Astrocyte of the hippocampus (primary cell): ENCODE measurements at places on chromosomes 1 and 21.
A peak's percentile ranks its signal among the peaks of the same experiment; 100 is the strongest.

GRCh38 chr1:73040811-73041210 lies 758.5 kb upstream of the NEGR1 start:
- peak; percentile 12 for DNase-seq

DNA sequence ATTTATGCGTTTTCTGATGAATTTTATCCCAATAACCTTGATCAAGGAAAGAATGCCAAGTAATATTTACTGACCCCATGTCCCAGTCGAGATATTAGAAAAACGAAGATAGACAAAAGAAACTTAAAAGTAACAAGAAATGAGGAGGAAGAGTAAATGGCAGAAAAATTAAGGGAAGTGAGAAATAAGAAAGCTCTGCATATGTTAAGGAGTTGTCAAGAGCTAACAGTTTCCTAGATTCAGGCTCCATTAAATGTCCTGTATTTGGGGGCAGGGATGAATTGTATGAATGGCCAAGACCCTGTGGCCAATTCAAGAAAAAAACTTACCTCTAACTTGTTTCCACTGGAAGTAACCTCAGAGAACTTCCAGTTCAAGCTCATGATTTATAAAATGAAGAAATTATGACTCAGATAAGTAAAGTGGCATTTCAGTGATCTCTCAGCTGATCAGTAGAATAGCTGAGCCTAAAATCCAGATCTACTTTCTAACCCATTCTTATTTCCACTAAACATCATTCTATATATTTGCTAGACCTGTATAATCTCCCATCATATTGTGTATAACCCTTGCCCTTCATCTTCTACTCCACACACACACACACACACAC lies 73.2 kb downstream of the ZC3H11B start:
- DNase-seq = no peak

- DNase-seq = peak; percentile 88
Measured at GRCh38 chr1:34164771-34165391, at the start of gene CSMD2. Gene CSMD2 (minus strand): TSS chr1:34165230. CDS start chr1:34165097, 133 bp downstream.

GRCh38 chr1:243841507-243841906 lies 8.5 kb downstream of the AKT3 start:
- DNase-seq = peak; percentile 3

DNA sequence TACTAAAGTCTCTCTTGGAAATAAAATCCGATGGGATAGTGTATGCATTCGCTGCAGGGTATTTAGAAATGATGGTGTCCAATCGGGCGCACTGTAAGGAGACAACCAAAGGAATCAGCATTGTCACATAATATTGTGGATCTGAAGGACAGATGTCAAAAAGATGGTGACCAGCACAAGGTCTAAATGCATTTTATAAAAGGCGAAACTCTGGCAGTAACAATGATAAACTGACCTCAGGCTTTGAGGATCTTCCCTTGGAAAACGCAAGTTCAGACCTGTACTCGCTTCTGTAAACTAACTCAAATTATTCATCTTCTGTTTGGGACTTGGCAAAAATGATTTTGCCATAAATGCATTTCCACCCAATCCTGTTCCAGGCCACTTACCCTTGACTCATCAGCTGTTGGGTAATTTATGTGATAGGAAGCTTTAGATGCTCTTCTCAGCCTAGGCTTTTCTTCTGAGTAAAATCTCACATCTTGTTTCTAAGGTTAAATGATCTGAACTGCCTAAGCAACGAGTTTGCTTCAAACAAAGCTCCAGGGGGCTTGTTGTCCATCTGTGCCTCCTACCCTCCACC lies 33.8 kb downstream of the STPG1 start:
- no peak for DNase-seq

GRCh38 chr1:223045164-223045957 lies 97.7 kb downstream of the TLR5 start:
- DNase-seq = no peak

DNA sequence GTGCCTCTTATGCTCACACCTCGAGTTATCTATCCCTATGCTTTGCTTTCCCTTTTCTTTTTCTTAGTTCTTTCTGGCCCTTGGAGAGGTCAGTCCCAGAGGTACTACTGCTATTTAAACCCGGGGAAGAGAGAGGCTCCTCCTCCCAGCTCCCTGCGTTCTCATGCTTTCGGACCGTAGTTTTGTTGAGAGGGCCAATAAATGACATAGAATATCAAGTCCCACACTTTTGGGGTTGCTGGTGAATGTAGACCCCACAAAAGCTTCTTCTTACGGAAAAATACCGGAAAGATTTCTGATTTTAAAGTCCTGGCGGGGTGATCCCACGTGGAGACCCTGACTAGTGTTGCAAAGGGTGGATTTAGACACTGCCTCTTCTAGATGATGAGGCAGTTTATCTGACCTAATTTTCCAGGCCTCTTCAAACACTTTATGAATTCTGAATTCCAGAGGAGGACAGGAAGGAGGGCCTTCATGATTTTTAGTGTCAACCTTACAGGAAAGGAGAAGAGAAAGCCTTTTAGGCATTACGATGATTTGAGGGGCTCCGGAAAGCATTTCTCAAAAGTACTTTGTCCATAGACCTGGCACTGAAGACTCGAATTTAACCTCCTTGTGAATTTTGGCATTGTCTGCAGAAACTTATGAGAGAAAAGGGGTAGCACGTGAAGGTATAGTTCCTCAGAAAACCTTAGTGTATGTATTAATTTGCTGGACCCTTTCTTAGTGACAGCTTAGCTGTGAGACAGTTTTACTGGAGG lies 694 bp downstream of the TMEM167B start:
- peak; percentile 70 for DNase-seq

DNA sequence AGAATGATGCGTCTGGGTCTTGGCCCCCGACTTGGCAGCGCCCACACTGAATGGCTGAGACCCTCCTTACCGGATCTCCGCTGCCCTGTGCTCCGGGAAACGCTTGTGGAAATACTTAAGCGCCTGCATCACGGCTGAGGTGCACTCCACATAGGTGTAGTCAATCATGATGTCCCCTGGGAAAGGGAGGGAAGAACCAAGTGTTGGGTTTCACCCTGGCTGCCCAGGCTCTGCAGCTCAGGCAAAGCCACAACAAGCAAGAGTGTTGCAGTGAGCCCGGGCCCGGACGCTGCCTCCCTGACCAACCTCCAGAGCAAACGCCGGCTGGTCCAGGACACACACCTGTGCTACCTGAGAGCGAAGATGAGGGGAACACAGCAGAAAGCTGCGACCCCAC lies 21.5 kb upstream of the SPATC1L start:
- DNase-seq = no peak

DNA sequence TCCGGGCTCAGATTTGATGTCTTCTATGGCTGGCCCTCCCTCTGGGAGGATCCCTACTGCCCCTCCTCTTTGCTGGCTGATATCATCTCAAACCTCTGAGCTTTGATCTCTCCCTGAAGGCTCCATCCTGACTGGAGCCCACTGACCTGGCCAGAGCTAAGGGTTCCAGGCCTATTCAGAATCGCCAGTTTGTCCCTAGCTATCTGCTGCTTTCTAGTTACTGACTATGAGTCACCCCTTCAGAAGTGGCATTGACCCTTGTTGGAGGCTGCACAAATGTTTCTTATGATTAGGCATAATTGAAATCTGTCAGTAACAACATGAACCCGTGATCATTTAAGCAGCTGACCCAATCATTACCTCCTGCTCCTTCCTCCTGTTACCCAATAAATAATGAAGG lies 87.1 kb downstream of the ABCA4 start:
- DNase-seq = no peak

GRCh38 chr1:29880556-29880955 lies 644.2 kb downstream of the PTPRU start:
- DNase-seq = no peak

GRCh38 chr1:10353282-10353681 lies 45.6 kb upstream of the PGD start:
- DNase-seq = no peak

GRCh38 chr1:172658871-172659453 lies at the start of gene FASLG:
Gene FASLG (plus strand): TSS chr1:172659103. CDS start chr1:172659202, 99 bp downstream.
- DNase-seq = no peak

GRCh38 chr1:20063861-20064292 lies 6.1 kb upstream of the PLA2G5 start:
- DNase-seq = peak; percentile 35

DNA sequence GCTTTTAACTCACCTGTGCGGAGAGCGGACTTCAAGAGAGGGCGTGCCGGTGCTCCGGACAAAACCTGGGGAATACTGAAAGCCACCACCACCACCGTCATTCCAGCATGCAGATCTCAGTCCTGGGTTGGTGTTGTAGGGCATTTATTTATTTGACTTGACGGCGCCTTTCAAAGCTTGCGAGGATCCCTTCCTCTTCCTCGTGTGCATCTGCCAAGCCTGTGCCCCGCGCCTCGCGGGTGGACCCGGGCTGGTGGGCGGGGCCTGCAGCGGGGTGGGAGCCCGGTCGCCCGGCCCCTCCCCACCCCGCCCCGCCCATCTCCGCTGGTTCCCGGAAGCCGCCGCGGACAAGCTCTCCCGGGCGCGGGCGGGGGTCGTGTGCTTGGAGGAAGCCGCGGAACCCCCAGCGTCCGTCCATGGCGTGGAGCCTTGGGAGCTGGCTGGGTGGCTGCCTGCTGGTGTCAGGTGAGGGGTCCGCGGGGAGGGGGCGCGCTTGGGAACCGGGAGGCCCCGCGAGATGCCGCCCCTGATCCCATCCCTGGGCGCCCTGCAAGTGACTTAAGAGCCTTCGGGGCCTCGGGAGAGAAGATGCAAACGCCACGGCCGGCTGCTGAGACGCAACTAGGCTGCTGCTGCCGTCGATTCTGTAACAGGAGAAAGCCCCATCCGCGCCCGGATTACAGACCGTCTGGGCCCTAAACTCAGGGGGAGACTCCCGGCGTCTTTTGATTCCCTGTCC lies at the start of gene IL10RB:
Gene IL10RB, plus strand, starts transcription at position 318 of the 739 bp plus-strand sequence. Its CDS starts 99 bp downstream, at position 417.
- peak; percentile 82 for DNase-seq

- peak; percentile 75 for DNase-seq
Measured at GRCh38 chr1:226424221-226425003, 16.5 kb upstream of the PARP1 start.

DNA sequence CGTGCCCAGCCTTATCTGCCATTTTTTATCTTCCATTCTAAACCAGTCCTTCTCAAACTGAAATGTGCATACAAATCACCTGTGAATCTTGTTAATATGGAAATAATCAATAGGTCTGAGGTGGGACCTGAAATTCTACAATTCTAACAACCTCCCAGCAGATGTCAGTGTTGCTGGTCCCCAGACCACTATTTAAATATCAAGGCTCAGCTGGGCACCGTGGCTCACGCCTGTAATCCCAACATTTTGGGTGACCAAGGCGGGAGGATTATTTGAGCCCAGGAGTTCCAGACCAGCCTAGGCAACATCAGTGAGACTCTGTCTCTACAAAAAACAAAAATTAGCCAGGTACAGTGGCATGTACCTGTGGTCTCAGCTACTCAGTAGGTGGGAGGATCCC lies 4.1 kb downstream of the UQCRHL start:
- DNase-seq = peak; percentile 67

DNA sequence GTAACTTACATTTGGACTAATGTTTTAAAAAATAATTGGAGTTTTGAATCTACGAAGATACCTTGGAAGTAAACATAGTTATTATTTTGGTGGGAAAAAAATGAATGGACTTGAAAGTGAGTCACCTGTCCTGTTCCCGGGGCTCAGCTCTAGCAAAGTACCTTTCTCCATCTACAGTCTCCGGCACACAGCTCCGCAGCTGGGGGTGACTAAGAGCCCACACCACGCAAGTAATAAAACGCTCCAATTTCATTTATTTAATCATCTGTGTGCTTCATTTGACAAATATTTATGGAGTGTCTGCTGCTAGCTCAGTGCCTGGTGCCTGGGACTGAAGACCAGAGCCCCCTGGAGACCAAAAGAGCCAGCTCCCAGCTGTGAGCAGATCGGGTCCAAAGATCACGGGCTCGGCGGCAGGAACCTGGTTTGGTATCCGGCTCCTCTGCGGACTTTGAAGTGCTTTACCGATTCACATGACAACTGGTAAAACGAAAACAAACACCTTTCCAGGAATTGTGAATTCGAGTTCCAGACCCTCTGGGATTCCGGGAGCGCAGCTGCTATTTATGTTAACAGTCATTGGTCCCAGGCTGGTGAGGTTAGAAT lies 1.7 kb upstream of the RIPK4 start:
- peak; percentile 81 for DNase-seq

GRCh38 chr1:188937965-188938551 lies 1539.6 kb downstream of the BRINP3 start:
- peak; percentile 34 for DNase-seq

DNA sequence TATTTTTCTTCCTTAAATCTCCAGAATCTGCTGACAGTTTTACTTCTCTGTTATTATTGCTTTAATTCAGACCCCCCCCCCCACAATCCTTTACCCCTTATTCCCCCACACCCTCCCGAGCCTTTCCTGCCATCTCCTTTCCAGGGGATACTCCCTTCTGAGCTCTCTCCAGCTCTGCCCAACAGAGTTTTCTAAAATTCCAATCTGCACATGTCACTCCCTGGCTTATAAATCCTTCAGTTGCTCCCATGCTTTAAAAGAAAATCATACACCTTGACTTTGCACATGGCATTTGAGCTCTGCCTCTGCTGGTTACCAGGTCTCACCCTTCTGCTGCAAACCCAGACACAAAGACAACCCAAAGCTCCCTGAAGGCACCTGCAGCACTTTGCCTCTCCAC lies 11.7 kb upstream of the EPS8L3 start:
- peak; percentile 33 for DNase-seq

GRCh38 chr21:25931765-25932164 lies 197.0 kb downstream of the GABPA start:
- DNase-seq = no peak

GRCh38 chr1:175833502-175833901 lies 90.1 kb upstream of the TNR start:
- DNase-seq = no peak

DNA sequence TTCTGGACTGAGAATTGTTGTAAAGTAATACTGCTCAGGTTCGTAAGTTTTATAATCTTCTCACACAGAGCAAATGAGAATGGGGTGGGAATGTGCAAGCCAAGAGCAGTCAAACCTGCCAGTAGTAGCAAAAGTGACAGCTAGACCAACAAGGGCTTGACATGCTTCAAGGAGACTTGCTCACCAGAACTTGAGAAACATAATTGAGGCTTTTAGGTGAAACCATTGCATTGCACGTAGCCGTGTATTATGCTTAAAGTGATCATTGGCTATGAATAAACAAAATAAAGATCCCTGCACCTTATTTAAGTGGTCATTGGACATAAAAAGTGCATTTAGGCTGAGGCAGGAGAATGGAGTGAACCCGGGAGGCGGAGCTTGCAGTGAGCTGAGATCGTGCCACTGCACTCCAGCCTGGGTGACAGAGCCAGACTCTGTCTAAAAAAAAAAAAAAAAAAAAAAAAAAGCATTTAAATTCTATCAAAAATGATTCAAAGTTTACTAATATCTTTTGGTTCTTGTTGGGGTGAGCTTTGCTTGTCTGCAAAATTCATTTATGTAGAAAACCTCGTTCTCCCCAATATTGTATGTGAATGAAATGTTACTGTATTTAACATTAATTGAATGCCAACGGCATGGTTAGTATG lies 11.8 kb upstream of the CCT8 start:
- DNase-seq = no peak

- DNase-seq = no peak
Measured at GRCh38 chr1:109535481-109535880, 4.2 kb upstream of the GPR61 start.

GRCh38 chr21:34673006-34673405 lies 4.2 kb downstream of the CLIC6 start:
- DNase-seq = no peak
